Esophagus mucosa (tissue), 1 donor: ENCODE measurements at places on chromosomes 13 and 19. TPM values are rescaled to one million over a fixed set of nuclear protein-coding genes. Genes with fewer than 3 reads are reported as not detected.

CBARP gene
- total RNA-seq: 2.0 TPM

DNA sequence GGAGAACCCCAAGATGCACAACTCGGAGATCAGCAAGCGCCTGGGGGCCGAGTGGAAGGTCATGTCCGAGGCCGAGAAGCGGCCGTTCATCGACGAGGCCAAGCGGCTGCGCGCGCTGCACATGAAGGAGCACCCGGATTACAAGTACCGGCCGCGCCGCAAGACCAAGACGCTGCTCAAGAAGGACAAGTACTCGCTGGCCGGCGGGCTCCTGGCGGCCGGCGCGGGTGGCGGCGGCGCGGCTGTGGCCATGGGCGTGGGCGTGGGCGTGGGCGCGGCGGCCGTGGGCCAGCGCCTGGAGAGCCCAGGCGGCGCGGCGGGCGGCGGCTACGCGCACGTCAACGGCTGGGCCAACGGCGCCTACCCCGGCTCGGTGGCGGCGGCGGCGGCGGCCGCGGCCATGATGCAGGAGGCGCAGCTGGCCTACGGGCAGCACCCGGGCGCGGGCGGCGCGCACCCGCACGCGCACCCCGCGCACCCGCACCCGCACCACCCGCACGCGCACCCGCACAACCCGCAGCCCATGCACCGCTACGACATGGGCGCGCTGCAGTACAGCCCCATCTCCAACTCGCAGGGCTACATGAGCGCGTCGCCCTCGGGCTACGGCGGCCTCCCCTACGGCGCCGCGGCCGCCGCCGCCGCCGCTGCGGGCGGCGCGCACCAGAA lies 1.1 kb downstream of the SOX1 start:
- ATAC-seq: no peak

DNA sequence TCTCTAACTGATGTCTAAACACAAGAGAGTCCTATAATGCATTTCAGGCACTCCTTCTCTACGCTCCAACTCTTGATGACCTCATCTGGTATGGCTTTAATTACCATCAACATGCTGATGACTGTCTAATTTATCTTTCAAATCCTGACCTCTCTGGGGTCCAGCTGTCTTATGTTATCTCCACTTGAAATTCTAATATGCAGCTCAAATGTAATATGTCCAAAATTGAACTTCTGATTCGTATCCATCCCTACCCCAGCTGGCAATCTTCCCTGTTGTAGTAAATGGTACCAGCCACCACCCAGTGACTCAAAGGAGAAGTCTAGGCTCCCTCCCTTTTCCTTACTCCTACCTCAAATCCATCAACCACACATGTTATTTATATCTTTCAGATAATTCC lies 288.0 kb upstream of the SLC10A2 start:
- no peak for ATAC-seq

DNA sequence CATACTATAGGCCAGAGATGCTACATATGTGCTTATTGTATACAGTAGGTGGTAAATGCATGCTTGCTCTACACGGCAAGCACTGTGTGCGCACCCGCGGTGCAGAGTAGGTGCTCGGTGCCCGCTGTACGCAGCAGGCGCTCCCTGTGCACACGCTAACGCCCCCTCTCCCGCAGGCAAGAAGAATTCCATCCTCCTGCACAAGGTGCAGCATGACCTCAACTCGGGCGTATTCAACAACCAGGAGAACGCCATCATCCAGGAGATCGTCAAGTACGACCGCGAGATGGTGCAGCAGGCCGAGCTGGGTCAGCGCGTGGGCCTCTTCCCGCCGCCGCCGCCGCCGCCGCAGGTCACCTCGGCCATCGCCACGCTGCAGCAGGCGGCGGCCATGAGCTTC lies 17.7 kb downstream of the POLRMT start:
- ATAC-seq: no peak

- peak; percentile 51 for ATAC-seq
Observed at GRCh38 chr13:99605420-99606323, 104.4 kb downstream of the TM9SF2 start.

GRCh38 chr13:105471673-105472072 lies 1063.8 kb downstream of the EFNB2 start:
- ATAC-seq: no peak

DNA sequence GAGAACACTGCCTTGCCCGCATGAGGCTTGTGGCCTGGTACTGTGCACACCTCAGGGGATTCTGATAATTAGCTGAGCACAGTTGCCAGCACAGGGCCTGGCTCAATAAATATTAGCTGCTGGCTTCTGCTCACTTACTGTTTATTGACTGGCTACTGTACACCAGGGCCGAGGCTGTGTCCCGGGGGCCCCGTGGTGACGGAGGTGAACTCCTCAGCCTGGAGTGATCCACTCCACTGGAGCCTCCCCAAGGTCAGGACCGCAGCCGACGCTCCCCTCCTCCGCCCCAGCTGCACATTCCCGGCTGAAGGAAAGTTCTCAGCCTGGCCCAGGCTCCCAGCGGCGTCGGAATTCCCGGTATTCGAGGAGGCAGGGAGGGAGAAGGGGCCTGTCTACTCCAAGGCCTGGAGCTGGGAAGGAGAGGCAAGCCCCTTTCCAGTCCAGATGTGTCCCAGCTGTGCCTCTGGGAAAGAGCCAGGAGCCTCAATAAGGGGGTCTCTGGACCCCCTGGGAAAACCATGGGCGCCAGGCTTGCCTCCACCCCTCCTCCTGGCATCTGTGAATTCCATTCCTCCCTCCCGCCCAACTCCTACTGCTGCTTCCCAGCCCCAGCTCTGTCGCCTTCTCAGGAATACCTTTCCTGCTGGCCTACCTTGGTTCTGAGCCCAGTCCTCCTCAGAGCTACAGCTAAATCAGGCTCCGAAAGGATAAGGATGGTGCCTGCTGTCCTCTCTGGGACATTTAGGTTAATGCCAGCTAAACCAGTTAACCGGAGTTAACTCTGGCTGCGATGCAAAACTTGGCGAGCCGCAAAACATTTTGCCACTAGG lies 7.3 kb downstream of the RPS16 start:
- ATAC-seq: peak; percentile 1

RAB20 gene
- 1.6 TPM for total RNA-seq

DNA sequence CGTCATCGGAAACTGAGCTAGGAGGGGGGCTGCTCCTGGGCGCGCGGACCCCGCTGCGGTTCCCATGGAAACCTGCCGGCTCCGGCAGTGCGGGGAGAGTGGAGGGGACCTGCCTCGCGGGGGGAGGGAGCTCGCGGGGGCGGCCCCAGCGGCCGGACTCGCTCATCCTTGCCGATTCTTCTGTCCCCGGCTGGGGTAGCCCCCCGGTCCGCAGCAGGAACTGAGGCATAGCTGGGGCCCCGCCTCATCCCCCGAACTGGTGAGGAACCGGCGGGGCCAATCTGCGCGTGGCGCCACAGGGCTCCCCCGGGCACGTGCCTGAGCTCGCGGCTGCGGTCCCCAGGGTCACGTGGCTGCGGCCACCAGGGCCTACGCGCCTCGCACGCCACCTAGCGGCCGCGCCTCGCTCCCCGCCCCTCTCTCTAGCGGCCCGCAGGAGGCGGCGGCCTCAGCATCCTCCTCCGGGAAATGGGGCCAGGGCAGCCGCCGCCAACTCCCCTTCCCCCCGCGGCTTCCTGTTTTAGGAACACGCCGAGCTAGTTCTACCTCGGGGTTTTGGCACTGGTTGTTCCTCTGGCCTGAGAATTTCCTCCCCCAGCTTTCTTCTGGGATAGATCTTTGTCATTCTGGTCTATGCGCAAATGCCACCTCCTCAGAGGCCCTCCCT lies 1.7 kb upstream of the ELAVL3 start:
- ATAC-seq: peak; percentile 85

DNA sequence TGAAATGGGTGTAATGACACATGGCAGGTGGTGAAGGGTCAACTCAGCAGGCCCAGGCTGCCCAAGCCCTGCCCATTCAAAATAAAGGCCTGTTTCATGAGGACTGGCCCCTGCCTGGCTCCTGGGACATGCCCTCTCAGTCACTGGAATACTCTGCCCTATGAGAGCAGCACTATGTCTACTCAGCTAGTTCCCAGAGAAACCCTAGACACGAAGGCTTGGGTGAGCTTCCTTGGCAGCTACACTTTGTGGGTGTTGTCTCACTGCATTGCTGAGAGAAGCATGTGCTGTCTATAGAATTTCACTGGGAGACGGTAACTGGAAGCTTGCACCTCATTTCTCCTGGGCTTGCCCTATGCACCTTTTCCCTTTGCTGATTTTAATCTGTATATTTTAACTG lies 752.8 kb downstream of the LIG4 start:
- ATAC-seq: no peak

GRCh38 chr19:54172471-54173358 lies at the start of gene TMC4:
TSS of gene TMC4 (minus strand) at chr19:54173160. CDS start at chr19:54173117, 43 bp downstream.
- ATAC-seq: peak; percentile 91

C5AR1 gene
- total RNA-seq: 1.1 TPM

AZU1 gene
- total RNA-seq: not detected

- no peak for ATAC-seq
Observed at GRCh38 chr19:44702551-44703176, 3.7 kb downstream of the CEACAM16 start.

GRCh38 chr19:46613525-46613924 lies 11.4 kb downstream of the PTGIR start:
- peak; percentile 22 for ATAC-seq

GIPR gene
- total RNA-seq: 0.16 TPM

CYP4F2 gene
- not detected for total RNA-seq

- ATAC-seq: no peak
Observed at GRCh38 chr19:40322951-40323615, 25.1 kb downstream of the C19orf47 start.

TEX101 gene
- 3.3 TPM for total RNA-seq

DNA sequence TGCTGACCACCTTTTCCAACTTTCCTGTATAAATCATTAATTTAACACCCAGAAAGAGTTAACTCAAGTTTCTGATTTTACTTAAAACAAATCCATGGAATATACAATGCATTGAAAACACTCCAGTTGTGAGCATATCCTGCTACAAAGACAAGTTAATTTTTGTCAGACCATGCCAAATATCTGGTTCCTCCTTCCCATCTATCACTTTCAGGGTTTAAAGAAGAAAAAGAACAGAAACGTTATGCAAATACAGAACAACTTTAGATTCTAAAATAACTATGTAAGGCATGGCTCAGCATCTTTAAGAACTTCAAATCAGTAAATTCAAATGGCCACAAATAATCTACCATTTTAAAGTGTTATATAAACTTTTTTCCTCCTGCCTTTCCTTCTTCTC lies 14.9 kb downstream of the MRPS31 start:
- ATAC-seq: no peak

DNA sequence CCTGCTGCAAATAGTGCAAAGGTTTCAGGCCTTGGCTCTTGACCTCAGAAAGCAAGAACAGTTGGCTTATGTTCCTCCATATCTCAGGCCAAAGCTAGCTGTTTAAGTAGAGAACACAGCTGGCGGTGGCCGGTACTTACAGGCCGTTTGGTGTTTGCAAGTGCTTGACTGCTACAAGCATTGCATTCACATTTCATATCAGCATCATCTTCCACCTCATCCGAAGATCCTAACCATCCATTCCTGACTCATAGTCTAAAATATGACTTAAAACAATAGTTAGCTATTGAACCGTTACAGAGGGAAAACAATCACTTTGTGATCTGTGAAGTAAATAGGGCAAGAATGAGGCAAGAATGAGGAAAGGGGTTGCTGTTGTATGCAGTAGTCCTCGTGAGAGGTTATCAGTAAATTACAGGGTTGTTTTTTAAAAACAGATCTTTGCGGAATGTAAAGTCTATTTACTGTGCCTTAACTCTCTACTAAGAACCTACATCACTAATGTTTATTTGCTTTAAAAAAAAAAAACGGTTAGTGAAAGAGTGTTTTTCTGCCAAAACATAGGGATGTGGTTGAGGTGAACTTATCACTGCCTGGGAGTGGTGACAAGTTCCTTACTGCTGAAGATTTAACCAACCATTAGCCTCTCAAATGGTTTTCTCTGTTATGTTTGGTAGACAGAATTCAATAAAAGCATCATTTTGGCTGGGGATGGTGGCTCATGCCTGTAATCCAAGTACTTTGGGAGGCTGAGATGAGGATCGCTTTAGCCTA lies 21.6 kb upstream of the WDR88 start:
- ATAC-seq: no peak

DNA sequence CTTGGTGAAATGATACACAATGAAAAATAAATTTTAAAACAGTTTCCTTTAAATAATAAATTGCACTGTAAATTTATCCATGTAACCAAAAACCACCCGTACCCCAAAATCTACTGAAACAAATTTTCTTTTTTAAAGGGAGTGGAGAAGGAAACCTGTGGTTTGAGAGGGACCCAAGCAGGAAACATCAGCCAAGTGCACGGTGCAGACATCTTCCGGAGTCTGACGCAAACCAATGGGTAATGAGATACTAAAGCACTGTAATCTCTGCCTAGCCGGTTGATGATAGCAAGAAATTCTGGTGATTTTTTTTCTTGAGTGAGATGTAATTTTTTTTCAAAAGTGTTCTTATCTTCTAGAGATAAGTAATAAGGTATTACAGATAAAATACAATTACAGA lies 115.4 kb downstream of the ABCC4 start:
- ATAC-seq: no peak

DNA sequence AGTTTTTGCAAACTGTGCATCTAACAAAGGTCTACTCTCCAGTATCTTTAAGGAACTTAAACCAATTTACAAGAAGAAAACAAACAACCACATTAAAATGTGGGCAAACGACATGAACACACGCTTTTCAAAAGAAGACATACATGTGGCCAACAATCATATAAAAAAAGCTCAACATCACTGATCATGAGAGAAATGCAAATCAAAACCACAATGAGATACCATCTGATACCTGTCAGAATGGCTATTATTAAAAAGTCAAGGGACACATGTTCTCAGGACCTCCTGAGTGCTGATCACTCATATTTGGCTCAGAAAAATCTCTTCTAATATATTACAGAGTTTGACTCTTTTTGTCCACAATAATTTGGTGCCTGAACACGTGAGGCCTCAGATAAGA lies 14.2 kb upstream of the LILRB1 start:
- ATAC-seq: no peak

COX6B1 gene
- total RNA-seq: 553 TPM

DNA sequence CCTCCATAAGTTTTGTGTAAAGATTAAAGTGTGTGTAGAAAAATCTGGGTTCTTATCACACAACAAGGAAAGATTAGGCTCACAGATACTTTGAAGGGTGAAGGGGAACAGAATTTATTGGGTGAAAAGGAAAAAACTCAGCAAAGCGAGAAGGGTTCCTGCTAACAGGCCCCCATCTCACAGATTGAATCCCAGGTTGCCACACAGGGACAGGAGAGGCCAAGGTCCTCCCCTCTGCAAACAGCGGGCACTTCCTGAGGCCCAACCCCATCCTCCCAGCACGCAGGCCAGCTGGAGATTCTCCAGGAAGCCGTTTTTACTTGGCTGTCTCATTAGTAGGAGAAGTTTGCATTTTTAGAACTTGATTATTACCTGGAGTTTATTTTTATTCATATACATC lies 15.2 kb upstream of the ERCC5 start:
- ATAC-seq: no peak

DNA sequence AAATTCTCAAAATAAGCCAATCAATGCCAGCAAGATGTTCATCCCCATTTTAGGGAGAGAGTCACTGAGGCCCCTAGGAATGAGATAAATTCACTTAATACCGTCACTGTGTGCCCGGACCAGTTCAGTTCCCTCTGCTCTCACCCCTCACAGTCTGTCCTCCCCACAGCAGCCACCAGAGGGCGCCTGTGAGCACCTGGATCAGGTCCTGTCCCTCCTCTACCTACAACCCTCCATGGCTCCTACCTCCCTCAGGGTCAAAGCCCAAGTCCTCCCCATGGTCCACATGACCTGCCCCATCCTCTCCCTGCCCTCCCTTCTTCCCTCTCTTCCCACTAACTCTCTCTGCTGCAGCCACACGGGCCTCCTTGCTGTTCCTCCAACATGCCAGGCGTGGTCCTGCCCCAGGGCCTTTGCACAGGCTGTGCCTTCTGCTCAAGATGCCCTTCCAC lies 42.0 kb upstream of the NFIC start:
- ATAC-seq: peak; percentile 54

KLHL1 gene
- total RNA-seq: not detected

GRCh38 chr19:10501971-10502523 lies 1.1 kb downstream of the KEAP1 start:
- peak; percentile 37 for ATAC-seq
